LHCN-M2 (cell line): ENCODE measurements at places on chromosomes 13 and 19. TPM values are rescaled to one million over a fixed set of nuclear protein-coding genes. Genes with fewer than 3 reads are reported as not detected.

The MAMSTR gene
- total RNA-seq, result 2.4 and 3.5 TPM in 2 replicates

The ADGRE1 gene
- not detected in 2 replicates for total RNA-seq

The ZNF91 gene
- total RNA-seq, result 15.7 and 19.3 TPM in 2 replicates

The ATP4B gene
- total RNA-seq, result not detected in 2 replicates

GRCh38 chr19:44925114-44925891, 10.9 kb downstream of the APOC1 start:
- DNase-seq, result peak; percentile 94

The THSD8 gene
- total RNA-seq, result not detected in 2 replicates

GRCh38 chr13:111410232-111411021, 90.0 kb downstream of the TEX29 start:
- no peak for DNase-seq

- no peak for DNase-seq
These were observed 185.4 kb downstream of the COL4A1 start for GRCh38 chr13:110121422-110122083.

DNA sequence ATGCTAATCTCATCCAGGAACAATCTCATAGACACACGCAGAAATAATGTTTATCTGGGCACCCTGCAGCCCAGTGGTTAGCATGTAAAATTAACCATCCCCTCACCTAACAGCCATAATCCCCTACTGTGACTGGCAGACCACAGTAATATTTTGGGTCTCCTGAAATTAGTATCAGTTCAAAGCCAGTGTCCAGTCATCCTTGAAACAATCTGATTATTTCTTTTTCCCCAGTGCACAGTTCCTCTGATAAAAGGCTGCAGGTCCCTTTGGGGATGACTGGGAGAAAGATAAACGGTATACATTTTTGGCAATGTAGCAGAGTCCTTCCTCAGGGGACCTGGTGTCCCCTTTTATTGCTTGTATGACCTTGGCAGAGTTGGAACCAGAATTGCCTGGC, 50.4 kb upstream of the CYSLTR2 start:
- DNase-seq, result no peak

DNA sequence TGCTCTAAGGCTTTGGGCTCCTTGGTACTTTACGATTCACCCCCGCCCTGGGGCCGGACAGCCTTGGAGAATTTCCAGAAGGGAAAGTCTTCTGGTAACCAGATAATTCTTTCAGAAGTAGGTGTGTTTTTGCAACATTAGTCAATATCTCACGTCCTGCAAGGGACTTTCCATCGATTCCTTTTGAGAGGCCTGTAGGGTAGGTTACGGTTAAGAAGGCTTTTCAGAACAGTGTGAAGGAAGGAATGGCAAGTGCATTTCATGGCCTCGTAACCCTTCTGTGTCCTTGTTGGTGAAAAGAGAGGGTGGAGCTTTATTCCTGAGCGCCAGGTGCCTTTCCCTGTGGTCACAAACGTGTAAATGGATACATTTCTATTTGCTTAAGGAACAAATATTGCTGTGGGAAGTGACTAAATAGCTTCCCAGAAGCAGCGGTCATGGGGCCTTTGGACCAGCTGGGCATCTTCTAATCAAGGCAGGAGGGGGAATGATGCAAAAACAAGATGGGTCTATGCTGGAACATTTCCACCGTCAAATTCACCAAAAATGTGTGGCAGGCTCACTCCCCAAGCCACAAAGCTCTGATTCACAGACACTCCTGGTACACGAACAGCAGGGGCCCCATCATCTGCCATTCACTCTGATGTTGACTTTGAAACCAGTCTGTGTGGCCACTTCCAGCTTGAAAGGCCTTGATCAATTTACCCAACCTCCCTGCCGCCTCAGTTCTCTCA, 99.2 kb downstream of the ANKRD10 start:
- peak; percentile 44 for DNase-seq

- DNase-seq, result no peak
These were observed 1312.4 kb downstream of the PCDH9 start for GRCh38 chr13:65917731-65918130.
